ENCODE measurements at places on chromosomes 5 and 9.

DNA sequence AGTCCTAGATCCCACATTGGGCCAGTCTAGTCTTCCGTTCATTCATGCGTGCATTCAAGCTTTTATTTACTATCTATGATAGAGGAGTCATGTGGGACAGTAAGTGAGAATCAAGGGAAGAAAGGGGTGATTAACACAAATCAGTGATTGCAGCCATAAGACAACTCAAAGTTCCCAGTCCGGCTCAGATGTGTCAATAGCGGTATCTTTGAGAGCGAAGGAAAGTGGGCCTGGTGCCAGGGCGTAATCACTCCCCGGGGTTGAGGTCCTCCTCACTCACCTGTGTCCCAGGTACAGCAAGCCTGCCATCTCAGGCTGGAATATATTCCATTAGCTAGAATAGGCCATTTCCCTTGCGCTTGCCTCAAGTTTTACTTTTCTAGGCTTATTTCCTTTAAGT, 196.3 kb downstream of the ATP10B start:
- DNase-seq = no peak

DNA sequence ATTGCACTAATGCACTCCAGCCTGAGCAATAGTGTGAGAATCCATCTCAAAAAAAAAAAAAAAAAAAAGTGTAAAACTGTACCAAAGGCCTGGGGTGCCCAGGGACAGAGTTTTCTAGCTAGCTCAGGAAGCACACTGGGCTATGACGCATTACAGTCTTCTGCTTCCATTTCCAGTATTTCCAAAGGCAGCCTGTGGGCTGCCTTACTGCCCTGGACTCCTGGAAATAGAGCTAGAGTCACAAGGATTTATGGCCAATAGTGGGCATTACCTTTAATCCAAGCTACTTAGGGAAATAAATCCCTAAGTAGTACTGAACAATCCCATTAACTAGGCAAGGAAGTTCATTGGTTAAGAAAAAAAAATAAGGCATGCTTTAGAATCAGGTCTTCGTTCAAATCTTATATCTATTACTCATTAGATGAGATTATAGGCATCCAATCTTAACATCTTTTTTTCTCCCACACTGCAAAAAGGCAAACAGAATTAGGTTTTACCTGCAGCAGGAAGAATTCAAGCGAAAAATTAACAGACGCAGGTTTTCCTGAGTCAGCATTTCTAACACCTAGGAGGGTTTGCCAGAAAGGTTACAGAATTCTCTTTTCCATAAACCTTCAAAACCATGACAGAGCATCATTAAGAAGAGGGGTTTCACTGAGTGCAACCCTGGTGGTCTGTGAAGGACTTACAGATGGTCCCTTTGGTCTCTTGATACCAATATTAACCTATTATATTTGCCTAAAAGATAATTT, 85.6 kb upstream of the CCDC112 start:
- no peak for DNase-seq

GRCh38 chr9:78033870-78034269, 2.3 kb upstream of the GNAQ start:
- no peak for DNase-seq

GRCh38 chr9:94865582-94866452, 139.3 kb downstream of the AOPEP start:
- no peak for DNase-seq

GRCh38 chr9:134969156-134970045, 51.7 kb upstream of the FCN1 start:
- DNase-seq = no peak

DNA sequence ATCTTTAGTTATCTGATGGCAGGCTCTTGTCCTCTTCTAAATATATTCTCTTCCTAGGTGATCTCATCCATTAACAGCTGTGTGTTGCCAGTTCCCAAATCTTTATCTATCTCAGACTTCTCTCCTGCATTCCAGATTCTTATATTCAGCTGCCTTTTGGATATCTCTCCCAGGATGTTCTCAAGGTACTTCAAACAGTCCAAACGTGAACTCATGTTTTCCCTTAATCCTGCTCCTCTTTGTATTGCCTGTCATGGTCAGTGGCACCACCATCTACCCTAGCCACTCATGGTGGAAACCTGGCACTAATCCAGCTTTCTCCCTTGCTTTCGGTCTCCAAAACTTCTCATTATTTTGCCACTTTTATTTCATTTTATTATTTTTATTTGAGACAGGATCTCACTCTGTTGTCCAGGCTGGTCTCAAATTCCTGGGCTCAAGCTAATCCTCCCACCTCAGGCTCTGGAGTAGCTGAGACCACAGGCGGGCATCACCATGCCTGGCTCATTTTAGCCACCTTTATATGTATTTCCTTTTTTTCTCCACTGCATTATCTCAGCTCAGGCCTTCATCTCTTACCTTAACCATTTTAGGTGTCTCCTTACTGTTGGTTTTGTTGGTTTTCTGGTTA, 3.8 kb downstream of the ZFYVE16 start:
- no peak for DNase-seq

GRCh38 chr9:8287501-8287900, 487.9 kb upstream of the DMAC1 start:
- no peak for DNase-seq

GRCh38 chr9:101727612-101728524, 10.6 kb downstream of the GRIN3A start:
- DNase-seq = no peak

GRCh38 chr5:138927979-138928378, 52.8 kb upstream of the LRRTM2 start:
- DNase-seq = no peak

- no peak for DNase-seq
Measured at GRCh38 chr9:115553060-115553773, 435.3 kb upstream of the TNC start.

DNA sequence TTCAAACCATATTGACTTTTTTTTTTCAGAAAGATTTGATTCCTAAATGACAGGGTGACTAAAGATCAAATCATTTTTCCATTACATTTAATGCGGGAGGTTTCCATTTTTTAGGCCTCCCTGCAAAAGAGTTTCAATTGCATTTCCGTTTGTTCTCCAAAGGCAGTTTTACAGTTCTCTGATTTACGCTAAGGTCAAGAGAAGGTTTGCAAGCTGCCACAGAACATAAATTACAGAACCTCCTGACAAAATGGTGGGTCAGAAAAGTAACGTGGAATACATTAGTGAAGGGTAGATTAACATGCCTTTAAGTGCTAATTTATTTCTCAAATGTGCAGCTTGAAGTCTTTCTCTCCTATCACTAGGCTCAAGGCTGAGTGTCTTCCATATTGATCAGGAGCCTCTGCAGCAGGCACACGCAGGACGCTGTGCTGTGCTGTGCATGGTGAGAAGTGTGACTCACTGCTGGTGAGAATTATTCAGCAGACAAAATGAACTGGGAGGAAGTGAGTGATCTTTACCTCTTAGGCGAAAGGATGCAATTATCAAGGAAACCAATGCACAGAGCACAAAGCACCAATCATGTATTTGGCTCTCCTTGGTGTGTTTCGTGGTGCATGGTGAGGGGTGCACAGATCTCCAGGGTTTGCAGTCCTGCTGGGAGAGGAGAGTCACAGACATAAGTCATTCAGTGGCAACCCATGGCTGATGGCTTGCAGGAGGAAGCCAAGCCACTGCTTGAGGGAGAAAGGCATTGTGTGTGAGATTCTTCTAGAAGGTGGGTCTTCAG, 136.3 kb downstream of the TENT4A start:
- DNase-seq = no peak

DNA sequence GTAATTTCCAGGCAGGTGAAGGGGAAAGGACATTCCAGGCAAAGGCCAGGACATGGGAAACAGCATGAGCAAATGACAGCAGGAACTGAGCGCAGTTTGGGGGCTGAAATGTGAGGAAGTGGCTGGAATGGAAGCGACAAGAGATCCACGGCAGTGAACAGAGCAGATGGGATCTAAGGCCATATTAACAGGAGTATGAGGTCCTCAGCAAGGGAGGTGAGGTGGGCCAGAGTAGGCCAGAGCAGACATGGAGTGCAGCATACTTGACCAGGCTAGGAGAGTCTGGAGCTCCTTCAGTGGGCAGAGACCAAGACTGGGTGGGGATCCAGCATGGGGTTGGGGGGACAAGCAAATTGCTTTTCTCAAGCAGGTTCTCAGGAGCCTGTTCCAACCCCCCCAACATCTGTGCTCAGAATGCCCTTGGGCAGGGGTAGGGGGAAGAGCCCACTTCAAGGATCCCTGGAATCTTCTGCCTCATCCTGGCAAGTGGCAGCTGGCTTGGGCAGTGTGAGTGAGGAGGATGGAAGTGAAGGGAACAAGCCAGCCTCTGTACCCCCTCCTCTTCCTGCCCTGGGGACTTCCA, 34.5 kb downstream of the DAB2IP start:
- no peak for DNase-seq

GRCh38 chr9:123447934-123448646, 92.1 kb downstream of the CRB2 start:
- DNase-seq = no peak

DNA sequence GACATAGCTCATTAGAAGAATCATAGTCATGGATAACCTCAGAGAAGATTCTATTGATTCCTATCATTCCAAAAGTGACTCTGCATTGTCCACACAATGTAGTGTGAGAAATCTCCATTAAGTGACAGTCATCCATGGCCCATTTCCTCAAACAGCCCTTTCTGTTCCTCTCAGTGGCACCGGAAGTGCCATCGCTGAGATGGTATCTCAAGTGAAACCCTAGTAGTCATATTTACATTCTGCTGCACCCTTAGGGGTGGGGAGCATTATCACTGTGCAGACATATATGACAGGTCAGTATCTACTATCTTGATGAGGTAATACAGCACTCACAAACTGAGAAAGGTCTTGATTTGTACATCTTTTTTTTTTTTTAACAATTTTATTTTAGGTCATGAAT, 55.4 kb upstream of the MIER3 start:
- no peak for DNase-seq

DNA sequence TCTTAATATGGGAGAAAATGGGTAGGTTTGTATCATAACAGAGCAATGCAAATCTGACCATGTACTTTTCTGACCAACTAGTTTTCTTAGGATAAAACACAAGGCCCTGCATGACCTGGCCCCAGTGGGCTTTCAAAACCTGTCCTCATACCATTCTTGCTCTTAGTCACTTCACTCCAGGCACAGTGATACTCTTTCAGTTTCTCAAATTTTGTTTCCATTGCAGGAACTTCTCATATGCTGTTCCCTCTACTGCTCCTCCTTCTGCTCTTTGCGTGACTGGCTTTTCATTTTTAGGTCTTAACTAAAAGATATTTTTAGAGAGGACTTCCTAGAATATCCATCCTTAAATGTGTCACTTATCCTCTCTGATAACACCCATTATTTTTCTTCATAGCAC, 112.4 kb downstream of the INIP start:
- DNase-seq = no peak

DNA sequence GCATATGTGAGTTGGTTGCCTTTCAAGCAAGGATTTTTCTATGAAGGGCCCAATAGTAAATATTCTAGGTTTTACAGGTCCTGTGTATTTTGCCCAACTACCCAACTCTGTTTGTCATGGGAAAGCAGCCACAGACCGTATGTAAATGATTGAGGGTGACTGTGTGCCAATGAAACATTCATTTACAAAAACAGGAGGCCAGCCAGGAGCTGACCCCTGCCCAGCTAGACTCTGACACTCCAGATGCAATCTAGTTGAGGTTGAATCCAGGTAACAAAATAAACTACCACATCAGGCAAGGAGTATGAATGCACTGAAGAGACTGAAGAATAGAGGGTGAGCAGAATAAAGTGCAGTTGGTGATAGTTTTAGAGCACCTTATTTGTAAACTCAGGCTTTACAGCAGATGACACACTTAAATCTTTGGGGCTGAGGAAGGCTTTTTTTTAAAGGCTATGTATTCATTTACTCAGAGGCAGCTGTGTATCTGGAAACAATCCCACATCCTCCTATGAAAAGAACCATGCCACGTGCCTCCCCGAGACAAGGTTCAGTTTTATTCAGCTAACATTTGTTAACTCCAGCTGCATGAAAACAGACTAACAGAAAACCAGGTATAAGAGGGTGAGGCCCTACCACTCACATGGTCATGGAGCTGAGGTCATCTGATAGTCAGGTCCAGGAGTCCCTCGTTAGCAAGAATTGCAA, 60.7 kb downstream of the SLC1A1 start:
- DNase-seq = no peak

DNA sequence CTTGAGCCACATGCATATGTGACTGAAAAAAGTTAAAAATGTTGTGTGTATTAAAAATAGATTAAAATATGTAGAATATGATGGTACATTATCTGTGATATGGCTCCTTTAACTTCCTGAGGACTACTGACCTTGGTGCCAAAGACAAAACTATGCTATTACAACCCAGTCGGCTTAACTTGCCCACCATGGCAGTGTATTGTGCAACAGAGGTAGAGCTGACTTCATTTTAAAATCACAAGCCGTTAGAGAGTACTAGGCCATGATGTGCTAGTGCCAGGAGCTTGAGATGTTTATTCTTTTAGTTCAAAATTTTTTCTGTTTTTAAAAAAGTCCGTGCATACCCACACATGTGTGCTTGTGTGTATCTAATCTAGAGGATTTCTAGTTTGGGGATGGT, 46.3 kb downstream of the NAA35 start:
- no peak for DNase-seq

DNA sequence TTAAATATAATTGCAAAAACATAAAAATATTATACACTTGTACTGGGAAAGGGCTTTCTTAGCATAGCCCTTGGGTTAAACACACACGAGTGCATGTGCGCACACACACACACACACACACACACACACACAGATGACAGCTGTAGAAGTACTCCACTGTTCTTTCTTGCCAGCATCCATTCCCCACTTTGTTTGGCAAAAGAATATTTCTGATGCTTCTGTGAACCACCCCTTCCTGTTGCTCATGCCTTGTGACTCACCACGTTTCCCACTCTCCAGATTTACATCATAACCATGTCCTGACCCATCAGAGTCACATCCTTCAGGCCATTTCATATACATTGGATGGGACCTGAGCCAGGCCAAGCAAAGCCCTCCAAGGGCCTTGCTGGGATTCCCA, 280.1 kb downstream of the DNAH5 start:
- DNase-seq = no peak

DNA sequence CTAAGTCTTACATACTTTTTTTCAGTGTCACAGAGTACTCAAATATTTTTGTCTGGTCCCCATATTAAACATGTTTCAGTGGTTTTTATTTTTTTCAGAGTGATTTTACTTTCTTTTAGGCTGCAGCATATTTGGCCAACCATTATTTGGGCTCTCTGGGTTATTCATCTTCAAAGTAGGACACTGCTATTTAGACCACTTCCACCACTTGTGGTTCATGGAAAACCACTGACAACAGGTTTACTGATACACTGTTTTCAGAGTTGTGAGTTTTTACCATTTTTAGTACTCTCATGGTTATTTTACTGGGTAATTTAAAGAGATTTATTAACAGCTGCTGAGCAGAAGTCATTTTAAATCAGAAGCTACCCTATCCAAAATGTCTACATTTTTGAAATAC, 437.6 kb downstream of the KIAA0825 start:
- DNase-seq = no peak

- no peak for DNase-seq
Measured at GRCh38 chr5:139584137-139584536, 23.0 kb downstream of the UBE2D2 start.

DNA sequence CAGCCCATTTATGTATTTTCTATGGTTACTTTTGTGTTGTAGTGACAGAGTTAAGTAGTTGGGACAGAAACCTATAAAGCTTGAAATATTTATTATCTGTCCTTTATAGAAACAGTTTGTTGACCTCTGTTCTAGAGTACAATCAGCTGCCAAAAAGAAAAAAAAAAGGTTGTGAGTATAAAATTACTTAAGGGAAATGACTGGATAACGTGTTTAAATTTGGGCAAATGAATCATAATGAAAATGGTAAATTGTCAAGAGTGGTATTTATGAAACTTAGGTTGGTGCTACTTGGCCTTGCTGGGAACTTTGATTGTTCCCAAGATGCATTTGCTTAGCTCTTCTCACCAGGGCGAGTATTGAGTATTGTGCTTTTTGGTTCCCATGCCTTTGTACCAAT, 70.2 kb upstream of the IL6ST start:
- no peak for DNase-seq

All from SIG-M5 (cell line).